Activated naive CD8-positive, alpha-beta T cell treated with anti-CD3 and anti-CD28 coated beads, Interleukin-2, amount 50 U/mL, for 16 hours (primary cell): ENCODE measurements at places on chromosomes 3 and 15.

DNA sequence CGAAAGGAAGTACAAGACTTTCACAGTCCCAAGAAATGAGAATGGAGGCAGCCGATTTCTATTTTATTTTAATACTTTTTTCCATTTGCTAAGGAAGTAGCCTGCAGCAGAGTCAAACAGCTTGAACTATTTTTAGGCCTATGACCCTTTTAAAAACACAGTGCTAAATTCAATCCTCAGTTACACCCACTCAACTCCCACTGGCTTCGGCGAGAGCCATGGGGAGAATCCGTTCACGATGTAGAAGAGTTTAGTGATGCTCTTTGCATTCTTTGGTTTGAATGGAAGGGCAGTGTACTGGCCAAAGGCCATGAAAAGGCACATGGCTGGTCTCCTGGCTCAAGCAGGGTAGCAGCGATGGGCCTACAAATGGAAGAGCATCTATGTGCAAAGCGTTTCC is 343.5 kb downstream of the FOXP1 start:
- no peak for DNase-seq

- DNase-seq: no peak
These were observed 68.5 kb downstream of the CHSY1 start for GRCh38 chr15:101183226-101183930.

GRCh38 chr3:159196359-159196758 is 394.5 kb downstream of the MFSD1 start:
- no peak for DNase-seq

- no peak for DNase-seq
These were observed 128.3 kb downstream of the TPRA1 start for GRCh38 chr3:127462111-127462655.

DNA sequence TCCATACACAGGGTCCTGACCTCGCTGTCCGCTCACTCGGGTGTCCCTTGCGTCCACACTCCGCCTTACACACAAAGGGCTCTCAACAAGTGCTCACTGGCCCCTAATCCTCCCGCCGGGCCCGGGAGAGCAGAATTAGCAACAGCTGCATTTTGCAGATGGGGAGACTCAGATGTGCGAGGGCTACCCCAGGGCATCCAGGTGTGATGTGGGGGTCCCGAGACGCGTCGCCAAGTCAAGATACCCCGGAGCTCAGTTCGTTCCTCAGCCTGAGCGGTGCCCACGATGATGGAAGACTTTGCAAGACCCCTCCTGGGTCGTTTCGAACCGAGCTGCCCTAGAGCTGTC is 14.9 kb upstream of the WNT7A start:
- DNase-seq: no peak

DNA sequence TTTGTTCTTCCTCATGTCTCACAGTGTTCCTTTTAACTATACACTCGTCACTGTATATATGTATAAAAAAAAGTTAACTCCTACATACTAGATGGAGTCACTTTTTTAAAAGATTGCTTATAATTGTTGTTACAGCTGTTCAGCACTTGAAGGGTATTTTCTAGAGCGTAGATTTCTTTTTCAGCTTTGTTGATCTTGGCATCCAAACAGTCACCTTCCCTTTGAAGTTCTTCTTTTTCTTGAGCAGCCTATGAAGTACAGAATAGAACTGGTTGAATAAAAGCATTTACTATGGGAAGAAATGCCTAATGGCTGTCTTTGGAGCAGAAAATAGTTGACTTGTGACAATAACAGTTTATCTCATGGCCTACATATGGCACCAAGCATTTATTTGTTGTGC is 17.8 kb downstream of the TTC14 start:
- DNase-seq: no peak

GRCh38 chr15:77495838-77496596 is 75.3 kb downstream of the HMG20A start:
- no peak for DNase-seq

DNA sequence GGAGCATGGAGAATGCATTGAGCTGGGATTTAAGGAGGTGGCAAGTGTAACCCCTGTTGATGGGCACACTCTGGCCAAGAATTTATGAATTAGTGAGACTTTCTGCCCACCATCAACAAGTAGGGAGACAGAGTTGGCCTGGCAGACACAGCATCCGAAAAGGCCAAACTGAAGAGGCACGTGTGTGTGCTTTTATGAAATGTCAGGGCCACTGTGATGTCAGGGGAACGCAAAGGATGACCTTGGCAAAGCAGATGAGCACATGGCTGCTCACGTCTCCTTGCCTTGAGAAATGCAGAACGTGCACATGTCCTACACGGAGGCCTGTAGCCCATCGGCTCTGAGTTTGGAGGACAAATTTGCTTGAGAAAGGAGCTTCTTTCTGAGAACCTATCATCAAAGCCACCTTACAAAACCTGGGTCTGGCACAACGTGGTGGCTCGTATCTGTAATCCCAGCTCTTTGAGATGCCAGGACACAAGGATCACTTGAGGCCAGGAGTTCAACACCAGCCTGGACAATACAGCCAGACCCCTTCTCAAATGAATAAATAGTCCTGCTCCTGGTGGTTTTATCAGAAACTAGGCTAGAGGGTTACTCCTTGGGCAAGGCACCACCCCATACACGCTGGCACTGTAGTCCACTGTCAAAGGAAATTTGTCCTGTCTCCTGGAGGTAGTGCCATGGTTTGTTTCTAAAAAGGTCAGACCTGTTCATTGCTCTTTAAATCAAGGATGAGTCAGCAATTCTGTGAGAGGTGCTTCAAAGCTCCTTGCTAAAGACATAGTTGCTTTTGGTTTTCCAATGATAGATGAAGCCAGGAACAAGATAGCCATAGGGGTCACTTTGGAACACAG is 941 bp upstream of the SH3BP5 start:
- no peak for DNase-seq

GRCh38 chr3:175617247-175617646 is 758.1 kb downstream of the NAALADL2 start:
- no peak for DNase-seq

DNA sequence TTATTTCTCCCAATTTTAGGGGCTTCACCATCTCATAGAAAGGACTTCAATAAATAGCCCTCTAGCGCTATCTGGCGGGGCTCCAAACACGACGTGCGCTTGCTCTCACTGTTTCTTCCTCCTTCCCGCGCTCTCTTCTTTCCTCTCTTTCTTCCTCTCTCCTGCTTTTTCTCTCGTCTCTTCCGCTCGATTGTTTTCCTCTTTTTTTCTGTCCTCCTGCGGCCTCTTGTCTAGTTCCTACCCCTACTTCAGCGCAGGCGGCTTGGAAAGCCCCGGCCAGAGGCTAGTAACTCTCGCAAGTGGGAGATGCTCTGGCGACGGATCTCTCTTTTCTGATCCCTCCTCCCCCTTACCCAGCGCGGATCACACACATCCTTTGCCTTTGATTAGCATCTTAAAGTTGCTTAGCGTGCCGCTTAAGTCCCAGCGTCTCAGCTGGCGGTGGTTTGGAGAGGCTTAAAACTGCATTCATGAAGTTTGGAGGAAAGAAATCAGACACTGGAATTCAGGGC is 6.2 kb upstream of the MEIS2 start:
- DNase-seq: no peak
